ENCODE measurements at places on chromosomes 3 and 15.

DNA sequence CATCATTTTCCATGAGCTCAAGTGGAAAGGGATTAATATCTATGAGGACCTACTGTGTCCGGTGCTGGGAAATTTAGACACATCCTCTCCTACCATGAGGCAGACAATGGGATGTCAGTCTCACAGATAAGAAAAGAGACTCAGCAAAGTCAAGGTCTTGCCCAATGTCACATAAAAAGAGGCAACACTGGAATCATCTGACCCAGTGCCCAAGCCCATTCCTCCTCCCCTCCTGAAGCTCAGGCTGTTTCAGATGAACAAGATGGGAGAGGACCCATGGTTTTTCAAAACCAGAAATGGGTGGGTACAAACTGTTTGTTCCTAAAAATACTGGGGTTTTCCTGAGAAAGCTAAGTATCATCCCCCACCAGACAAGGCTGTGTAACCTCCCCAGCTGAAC lies 22.2 kb downstream of the POC1A start:
- DNase-seq, result no peak

- no peak for DNase-seq
Observed at GRCh38 chr15:38440353-38441129, 13.4 kb upstream of the FAM98B start.

DNA sequence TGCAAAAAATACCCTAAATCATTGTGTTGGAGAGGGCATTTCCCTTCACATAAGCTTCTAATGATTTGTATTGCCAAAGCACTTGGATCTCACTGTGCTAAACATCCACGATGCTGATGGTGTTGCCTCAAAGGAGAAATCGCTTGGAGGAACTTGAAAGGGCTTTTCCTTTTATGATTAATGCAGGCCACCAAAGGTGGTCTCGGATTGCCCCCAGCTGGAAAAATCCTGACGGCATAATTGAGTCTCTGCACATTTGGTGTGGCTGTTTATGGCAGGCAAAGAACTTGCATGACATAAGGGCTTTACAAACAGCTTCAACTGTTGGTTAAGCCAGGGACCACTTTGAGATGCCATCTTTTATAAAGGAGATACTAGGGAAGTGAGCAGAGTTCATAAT lies 664.0 kb upstream of the ADAMTS9 start:
- DNase-seq, result no peak

DNA sequence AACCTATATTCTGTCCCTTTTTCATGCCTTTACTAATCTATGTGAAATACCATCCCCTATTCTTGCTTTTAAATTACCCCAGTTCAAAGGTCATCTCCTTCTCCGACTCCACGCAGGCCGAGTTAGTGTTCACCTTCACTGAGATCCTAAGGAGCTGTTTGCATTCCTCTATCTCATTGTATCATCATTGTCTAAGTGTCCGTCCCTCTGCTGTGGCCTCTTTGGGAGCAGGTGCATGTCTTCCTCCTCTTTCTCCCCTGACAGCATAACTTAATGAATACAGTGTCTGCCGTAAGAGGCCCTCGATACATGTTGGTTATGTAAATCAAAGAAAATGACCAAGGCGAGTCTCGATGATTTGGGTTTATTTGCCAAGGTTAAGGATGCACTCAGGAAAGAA lies 4.9 kb upstream of the PPP1R2 start:
- no peak for DNase-seq

GRCh38 chr3:65953301-65953812 lies 85.4 kb downstream of the MAGI1 start:
- DNase-seq, result no peak

- DNase-seq, result no peak
Observed at GRCh38 chr15:77702211-77702957, 69.7 kb upstream of the LINGO1 start.

- no peak for DNase-seq
Observed at GRCh38 chr3:127396473-127396872, 108.6 kb upstream of the PRR20G start.

Data from left hindlimb (tissue), 1 donor.